ENCODE measurements at places on chromosomes 5 and 9.
A peak's percentile ranks its signal among the peaks of the same experiment; 100 is the strongest.

GRCh38 chr9:133370685-133371084, 5.2 kb downstream of the SURF4 start:
- DNase-seq: no peak

- DNase-seq: peak; percentile 21
Measured at GRCh38 chr5:119315516-119315949, 40.3 kb upstream of the TNFAIP8 start.

DNA sequence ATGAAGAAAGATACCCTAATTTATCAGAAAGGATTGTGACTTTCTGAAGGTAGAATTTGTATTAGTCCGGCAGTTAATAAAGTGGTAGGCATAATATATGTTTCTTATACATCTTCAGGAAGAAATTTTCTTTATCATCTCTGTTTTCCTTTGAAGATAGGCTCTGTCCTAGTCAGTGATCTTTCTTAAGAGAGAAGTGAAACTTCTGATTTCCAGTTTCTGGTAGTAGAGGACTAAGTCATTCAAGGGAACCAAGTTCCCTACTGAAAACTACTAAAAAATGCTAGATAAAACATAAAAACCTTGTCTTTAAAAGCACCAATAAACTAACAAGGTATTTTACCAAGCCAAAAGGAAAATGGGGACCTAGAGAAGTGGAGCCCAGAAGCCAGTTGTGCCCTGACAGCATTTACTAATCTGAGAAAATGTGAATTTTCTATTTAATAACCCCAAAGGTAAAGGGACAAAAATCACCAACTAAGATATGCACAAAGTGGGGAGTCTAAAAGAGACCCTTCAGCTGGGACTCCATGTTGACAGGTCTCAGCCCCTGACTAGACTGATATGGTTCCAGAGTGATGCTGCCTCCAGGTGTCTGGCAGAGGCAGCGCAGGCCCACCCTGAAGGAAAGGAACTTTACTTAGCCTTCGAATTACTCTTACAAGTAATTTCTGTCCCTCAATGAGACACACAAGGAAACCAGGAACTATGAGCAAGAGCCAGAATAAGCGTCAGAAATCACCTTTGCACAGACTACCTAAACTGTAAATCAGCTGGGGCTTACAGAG, 72.7 kb downstream of the FAM78A start:
- DNase-seq: no peak

GRCh38 chr9:101167490-101168134, 139.1 kb downstream of the PLPPR1 start:
- DNase-seq: no peak

- no peak for DNase-seq
Measured at GRCh38 chr5:73450672-73451223, 2.2 kb upstream of the FOXD1 start.

GRCh38 chr9:125942125-125942524, 195.0 kb downstream of the PBX3 start:
- DNase-seq: no peak

GRCh38 chr9:95586326-95586725, 69.6 kb upstream of the PTCH1 start:
- no peak for DNase-seq

DNA sequence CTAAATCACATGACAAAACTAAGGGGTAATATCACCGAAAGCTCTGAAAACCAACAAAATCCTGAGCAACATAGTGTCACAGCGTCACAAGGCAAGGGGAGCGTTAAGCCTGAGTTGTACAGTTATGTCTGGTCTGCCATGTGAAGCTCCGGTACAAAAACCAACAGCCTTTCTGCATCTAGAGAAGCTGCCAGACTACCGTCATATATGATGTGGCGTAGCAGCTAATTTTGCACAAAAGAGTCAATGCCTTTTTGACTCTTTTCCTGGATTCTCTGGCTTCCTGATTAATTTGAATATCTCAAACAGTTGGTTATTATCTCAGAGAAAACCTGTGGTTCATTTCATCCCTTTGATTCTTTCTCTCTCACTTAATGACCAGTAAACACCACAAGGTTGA, 16.0 kb upstream of the ATP10B start:
- DNase-seq: no peak

DNA sequence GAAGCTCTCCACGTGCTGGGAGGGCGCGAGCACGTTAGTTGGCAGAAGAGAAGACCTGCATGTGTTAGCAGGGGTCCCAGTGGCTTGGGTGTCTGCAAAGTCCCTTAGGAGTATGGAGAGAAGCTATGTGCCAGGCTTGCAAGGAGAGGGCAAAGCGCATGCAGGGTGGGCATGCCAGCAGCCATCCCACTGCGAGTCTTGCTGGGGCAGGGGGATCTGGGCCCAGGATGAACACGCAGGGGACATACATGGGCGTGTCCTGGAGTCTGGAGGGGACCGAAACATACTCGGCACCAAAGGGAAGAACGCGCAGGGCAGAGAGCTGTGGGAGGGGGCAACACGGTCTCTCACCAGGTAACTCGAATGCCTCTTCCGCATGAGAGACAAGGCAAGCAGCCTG, 43.6 kb upstream of the IPPK start:
- no peak for DNase-seq

DNA sequence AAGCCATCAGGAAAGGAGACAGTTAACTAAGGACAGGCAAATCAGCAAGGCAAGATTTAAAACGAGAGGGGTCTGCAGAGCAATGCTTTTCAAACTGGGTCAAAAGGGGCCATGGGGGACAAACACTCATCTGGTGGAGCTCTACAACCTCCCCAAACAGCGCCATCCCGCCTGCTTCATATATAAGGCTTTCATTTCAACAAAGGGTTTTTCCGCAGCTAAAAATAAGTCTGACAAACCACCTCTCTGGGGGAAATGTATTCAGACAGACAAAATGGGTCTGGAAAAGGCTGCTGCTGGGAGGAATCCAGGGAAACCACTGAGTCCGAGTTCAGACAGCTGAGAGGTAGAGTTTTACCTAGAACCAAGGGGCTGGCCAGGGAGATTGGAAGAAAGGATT, 8.3 kb upstream of the SEPTIN8 start:
- DNase-seq: no peak

- peak; percentile 40 for DNase-seq
Measured at GRCh38 chr5:138724470-138725146, 28.6 kb upstream of the CTNNA1 start.

DNA sequence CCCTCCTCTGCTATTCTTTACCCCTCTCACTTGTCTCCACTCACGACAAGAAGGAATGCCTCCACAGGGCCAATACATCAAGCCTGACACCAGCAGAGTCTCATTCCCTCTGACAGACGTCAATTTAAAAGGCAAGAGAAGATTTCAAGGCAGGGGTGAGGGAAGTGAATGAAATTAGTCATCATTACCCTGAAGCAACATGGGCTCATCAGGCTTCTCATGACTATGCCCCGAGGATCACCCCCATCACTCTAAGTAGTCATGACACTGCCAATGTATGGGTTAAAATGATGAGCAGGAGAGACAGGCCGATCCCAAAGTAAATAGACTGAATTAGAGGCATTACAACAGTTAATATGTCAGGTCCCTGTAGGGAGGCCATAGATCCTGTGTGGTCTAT, 504.4 kb downstream of the TLE4 start:
- DNase-seq: no peak

DNA sequence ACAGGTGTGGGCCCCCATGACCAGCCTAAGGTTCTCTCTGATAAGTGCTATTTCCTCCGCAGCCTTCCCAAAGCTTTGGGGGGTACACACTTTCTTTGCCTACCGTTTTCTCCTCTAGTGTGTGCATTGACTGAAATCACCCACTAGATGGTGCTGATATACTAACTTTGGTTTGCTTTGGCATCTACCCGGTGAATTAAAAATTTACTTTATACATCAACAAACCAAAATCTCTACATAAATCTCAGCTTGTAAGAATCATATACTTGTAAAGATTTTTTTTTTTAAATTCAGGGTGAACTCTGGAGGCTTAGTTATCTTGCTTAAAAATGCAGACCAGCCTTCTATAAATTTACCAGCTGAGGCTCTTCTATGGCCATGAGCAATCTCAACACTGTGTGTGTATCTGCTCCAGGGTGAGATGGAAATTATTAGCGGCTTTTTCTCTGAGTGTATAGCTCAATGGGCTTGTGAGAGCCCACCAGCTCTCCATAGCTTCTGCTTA, 475.7 kb upstream of the TNC start:
- DNase-seq: peak; percentile 40

DNA sequence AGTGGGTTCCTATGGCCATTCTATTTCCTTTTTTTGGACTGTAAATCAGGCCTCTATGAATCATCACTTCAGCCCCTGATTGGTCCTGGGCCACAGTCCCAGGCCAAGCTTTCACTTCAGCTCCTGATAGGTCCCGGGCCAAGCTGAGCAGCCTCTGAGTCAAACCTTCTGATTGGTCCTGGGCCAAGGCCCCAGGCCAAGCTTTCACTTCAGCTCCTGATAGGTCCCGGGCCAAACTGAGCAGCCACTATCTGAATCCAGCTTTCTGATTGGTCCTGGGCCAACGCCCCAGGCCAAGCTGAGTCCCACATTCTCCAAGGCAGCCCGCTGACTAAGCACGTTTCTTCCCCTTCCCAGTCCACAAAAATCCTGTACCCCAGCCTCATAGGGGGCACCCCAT, 1972.9 kb upstream of the ACO1 start:
- no peak for DNase-seq

- no peak for DNase-seq
Measured at GRCh38 chr5:55895346-55895745, 44.2 kb downstream of the IL31RA start.

GRCh38 chr5:140356853-140357725, 2.9 kb upstream of the SLC4A9 start:
- DNase-seq: no peak

GRCh38 chr9:96116275-96117064, 185.5 kb downstream of the HSD17B3 start:
- no peak for DNase-seq

DNA sequence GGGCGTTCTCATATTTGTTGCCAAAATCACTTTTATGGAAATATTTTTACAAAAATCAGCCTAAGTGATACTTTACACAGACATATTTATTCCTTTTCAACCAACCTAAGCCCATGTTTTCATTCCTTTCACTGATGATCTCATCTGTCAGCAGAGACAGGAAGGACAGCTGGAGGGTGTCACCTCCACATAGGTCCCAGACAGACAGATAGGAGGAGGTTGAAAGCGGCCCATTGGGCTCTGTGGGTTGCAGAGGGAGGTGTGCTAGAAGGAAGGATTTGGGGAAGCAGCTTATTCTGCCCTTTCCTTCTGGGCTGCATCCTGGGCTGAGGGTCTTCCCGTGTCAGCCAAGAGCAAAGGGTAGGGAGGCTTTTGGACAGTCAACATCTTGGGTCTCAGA, 26.0 kb upstream of the SEMA4D start:
- no peak for DNase-seq

- no peak for DNase-seq
Measured at GRCh38 chr9:137907776-137908175, 30.2 kb downstream of the CACNA1B start.

- no peak for DNase-seq
Measured at GRCh38 chr5:131983244-131983771, 28.1 kb downstream of the ACSL6 start.

GRCh38 chr5:163893281-163893680, 387.9 kb downstream of the MAT2B start:
- peak; percentile 37 for DNase-seq
